Cerebellar cortex (tissue), 1 donor: ENCODE measurements at places on chromosomes 12 and 14.

DNA sequence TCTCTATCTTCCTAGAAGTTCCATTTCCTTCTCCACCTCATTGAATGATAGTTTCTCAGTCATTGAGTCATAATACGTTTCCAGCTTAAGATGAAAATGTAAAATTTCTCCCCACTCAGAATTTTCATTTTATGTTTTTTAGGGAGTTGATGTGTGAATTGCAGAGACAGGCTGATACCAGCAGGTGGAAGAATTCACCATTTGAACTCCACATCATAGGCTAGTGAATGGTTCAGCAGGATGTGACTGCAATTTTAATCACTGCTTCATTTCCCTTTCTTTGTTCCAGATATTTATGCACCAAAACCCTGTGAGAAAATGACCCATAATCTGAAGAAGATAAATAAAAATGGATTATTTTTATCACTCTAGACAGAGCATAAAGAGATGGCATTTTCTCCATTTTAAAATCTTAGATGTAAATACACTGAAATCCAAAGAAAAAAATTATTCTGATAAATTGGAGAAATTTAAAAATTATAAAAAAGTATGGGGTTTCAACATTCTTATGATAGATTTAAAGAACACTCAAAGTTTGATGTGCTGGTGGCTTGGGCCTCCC lies 10.6 kb upstream of the PYGL start:
- DNase-seq, result peak; percentile 76

- peak; percentile 20 for DNase-seq
These were observed 1187.3 kb upstream of the SEL1L start for GRCh38 chr14:82720946-82721345.

GRCh38 chr14:65335411-65335947 lies 77.1 kb upstream of the FUT8 start:
- DNase-seq, result no peak

DNA sequence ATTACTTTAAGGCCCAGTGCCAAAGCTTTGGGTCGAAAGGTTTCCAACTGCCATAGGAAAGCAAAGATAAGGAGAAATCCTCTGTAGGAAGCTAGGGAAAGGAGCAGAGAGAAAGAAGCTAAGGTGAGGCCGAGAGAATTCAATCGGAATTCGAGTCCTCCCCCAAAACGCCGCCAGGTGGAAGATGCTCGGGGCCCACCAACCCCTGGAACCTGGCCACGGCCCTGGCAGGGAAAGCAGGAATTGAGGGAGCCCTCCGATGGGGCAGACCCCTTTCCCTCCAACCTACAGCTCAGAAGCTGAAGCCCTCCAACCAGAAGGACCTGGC lies 498 bp downstream of the GMFB start:
- DNase-seq, result no peak

- no peak for DNase-seq
These were observed 155.4 kb downstream of the C12orf75 start for GRCh38 chr12:105485921-105486320.

- DNase-seq, result no peak
These were observed 50.9 kb upstream of the TRAF3 start for GRCh38 chr14:102726191-102726949.

DNA sequence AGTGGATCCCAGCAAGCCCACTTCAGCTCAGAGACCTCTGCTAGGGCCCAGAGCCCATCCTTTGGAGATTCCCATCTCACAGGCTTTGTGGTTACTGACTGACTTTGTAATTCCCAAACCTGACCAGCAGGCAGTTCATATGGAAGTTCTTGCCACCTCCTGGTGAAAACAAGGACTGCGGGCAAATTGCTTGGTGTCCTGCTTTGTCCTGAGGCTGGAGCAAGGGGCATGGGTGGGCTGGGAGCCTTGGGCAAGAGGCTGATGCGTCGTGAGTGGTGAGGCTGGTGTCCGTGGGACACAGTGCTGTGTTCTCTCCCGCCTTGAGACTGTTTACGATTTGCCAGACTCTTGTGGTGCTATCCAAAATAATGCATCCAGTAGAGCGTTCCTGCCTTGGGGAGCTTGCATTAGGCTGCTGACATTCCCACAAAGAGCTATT lies 91.0 kb downstream of the LRRC74A start:
- DNase-seq, result peak; percentile 78

GRCh38 chr12:127690161-127690560 lies 576.8 kb upstream of the TMEM132C start:
- DNase-seq, result no peak

GRCh38 chr14:53043027-53043581 lies 92.3 kb upstream of the FERMT2 start:
- no peak for DNase-seq

- no peak for DNase-seq
These were observed 10.8 kb upstream of the PSMA6 start for GRCh38 chr14:35281341-35281740.

DNA sequence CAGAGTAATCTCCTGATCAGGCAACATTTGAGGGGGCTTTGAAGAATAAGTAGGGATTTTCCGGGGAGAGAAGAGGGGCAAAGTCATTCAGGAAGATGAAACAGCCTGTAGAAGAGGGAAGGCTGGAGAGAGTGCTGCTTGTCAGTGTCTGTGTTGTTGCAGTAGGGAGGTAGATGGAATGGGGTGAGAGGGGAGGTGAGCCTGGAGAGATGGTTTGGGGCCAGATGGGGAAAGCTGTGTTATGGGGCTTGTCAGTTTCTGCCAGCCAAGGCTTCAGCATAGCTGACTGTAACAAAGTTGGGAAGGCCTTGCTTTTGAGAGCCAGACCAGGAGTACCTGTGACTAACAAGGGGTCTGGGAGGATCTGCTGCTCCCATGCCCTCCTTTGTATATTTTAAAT lies 18.0 kb downstream of the BICD1 start:
- no peak for DNase-seq

DNA sequence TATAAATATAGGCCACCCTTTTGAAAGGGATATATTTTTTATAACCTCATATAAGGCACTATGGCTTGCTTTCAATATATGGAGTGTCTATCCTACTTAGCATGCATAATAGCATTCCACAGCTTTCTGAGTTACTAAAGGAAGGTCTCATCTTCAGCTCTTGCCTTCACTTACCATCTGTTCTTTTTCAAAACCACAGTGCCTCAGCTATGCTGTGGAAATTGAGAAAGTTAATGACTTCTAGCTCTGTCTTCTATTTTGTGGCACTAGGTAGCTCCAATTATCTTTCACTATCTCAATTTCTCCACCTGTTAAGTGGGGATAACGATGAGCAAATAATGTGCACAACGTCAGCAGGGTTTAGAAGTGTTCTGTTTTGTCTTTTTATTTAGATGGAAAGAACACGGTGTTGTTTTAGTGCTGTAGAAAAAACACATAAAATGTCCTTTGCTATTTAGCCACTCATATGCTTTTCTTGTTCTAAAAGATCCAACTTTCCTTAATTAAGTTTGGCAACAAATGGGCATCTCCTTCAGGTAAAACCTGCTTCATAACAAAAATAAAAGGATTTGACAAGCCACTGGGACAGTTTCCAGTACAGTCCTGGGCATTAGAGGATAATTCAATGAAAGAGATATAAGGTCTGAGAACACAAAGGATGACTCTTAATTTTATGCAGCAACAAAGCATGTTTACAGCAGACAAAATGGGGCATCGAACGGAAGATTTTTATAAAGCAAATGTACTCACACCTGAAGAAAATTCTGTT lies 462.0 kb upstream of the SYT1 start:
- peak; percentile 90 for DNase-seq

GRCh38 chr14:49566714-49567113 lies 19.5 kb downstream of the RPS29 start:
- no peak for DNase-seq

DNA sequence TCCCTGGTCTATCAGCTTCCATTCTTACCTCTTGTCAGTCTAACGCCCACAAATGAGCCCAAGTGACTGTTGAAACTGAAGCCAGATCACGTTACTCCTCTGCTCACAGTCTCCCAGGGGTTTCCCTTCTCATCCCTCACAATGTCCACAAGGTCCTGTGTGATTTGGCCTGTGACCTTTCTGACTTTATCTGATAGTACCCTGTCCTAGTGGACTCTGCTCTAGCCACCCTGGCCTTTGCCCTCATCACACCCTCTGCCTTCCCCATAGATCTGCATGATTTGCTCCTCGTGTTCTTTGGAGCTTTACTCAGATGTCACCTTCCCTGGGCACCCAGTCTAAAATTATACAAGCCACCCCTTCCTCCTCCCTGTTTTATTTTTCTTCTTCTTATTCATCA lies 55.5 kb downstream of the RDH12 start:
- DNase-seq, result no peak

- DNase-seq, result no peak
These were observed 70.2 kb downstream of the STXBP6 start for GRCh38 chr14:24979725-24980239.

DNA sequence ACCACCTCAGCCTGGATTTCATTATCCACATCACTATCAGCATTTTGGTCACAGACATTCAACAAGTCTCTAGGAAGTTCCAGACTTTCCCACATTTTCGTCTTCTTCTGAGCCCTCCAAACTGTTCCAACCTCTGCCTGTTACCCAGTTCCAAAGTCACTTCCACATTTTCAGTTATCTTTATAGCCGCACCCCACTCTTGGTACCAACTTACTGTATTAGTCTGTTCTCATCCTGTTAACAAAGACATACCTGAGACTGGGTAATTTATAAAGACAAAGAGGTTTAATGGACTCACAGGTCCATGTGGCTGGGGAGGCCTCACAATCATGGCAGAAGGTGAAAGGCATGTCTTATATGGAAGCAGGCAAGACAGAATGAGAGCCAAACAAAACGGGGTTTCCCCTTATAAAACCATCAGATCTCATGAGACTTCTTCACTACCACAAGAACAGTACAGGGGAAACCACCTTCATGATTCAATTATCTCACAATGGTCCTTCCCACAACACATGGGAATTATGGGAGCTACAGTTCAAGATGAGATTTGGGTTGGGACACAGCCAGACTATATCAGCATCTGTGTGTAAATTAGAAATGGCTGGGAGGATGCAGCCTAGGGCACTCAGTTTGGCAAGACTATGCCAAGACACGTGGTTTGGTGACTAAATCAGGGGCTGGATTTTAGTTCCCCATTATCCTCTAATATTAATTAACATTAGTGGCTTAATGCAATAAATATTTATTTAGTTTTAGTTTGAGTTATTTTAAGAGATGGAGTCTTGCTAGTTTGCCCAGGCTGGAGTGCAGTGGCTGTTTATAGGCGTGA lies 16.2 kb upstream of the FUT8 start:
- no peak for DNase-seq

GRCh38 chr12:62468397-62468796 lies 1.8 kb downstream of the MON2 start:
- no peak for DNase-seq

- DNase-seq, result peak; percentile 38
These were observed 13.6 kb upstream of the GNG2 start for GRCh38 chr14:51846631-51847488.

DNA sequence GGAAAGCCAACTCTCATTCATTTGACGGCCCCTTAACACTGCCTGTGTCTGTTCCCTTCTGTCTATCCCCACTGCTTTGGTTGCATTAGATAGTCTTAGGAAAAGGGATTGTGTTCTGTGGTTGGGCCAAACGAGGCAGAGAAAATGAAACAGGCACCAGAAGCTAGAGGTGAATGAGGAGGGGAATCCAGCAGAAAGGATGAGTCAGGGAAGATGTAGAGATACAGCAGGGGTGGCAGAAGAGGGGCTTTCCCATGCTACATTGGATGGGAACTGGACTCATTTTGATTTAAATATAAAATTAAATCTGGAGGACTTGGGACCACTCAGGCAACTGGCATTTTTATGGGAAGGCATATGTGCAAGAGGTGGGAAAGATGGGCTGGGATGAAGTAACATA lies 43.3 kb downstream of the OTOGL start:
- DNase-seq, result no peak
